ENCODE measurements at places on chromosomes 2 and 18.

GRCh38 chr2:172031536-172031935 is 31.8 kb downstream of the METAP1D start:
- DNase-seq, result no peak

- no peak for DNase-seq
Observed at GRCh38 chr18:12288403-12288755, 19.7 kb upstream of the TUBB6 start.

GRCh38 chr18:72013427-72013850 is 530.7 kb downstream of the CBLN2 start:
- DNase-seq, result no peak

- no peak for DNase-seq
Observed at GRCh38 chr2:216657086-216657855, 24.1 kb downstream of the IGFBP2 start.

DNA sequence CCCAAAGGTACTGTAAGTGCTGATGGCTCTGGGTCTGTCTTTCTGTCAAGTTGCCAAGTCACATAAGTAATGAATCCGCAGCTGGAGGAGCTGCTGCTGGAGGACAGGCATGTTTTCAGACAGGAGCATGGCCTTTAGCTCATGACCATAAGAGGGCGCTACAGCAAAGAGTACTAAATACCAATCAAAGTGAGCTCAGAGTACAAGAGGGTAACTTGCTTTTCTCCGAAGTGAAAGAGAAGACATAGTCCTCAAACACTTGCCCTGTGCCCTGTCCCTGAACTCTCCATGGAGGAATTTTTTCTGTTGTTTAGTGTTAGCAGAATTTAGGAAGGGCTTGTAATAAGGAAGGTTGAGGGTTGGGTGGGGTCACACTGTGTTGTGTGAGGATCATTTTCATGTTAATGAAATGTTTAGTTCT is 58.0 kb upstream of the EML6 start:
- DNase-seq, result no peak

DNA sequence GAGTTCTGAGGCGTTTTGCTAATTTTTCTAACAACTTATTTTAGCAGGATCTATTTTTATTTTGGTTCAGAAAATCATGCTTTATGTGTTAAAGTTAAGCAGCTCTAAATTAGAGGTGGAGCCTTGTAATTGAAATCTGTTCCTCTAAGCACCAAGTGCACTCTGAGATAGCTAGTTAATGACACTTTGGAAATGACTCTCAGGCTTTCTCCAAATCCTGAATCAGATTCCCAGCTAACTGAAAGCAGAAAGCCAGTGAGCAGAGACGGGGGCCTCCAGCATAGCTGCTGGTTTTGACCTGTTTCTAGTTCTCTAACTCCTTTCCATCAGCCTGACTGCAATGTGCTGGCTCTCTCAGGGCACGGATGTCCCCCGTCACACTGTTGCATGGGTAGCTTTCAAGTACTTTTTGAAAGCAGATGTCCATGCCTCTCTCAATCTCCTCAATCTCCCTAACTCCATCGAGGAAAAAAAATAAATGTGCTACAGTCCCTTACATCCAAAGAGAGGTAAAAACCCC is 326.5 kb downstream of the SATB2 start:
- no peak for DNase-seq

- DNase-seq, result no peak
Observed at GRCh38 chr2:165815299-165816141, 21.5 kb upstream of the GALNT3 start.

DNA sequence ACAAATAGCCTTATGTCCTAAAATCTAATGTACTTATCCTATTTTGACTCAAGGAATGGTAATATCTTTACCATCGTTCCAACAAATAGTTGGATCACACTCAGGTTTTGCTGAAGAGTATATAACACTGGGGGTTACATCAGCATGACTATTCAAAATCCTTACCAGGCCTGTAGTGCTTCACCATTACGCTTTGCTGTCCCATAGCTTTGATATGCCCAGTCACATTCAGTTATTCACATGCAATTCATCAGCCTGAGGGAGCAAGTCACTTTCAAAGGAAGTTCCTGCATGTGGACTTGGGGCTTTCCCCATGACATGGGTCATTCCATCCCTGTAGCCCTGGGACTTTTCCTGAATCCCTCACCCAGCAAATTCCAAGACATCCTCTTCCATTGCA is 39.6 kb downstream of the FTCDNL1 start:
- no peak for DNase-seq

DNA sequence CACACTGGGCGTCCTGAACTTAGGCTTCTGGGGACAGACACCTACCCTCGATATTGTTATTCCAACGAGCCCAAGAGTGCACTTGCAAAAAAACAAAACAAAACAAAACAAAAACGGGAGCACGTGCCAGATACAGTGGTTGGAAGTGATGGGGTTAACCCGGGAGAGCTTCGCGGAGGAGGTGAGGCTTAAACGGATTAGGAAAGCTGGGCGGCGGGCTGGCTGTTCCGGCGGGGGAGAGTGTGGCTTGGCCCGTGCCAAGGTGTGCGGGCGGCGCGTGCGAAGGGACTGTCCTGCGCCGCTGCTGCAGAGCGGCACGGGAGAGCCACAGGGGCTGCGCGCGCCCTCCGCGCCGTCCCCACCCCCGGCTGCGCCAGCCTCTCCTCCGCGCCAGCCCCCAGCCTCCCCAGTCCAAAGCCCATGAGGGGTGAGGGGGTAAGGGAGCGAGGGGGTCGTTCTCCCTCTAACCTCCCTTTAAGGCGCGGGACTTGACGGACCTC is 1.5 kb upstream of the SLC30A3 start:
- no peak for DNase-seq

GRCh38 chr2:121483021-121483420 is 47.7 kb upstream of the RNU4ATAC start:
- no peak for DNase-seq

DNA sequence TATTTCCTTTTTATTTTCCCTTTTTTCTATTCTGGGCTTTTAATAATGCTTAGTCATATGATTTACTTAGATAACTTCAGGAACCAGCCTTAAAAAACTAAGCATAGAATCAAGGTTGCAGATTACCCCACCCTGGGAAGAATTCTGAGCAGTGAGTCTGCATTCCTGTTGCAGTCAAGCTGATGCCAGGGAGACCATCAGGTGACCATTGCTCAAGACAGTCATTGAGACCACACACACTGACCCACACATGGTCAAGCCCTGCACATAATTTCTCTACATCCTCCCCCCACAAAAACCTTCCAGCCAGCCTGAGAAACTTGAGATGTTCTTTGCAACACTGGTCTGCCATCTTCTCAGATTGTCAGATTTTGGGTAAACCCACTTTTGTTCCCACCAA is 83.9 kb downstream of the SH3YL1 start:
- no peak for DNase-seq

- no peak for DNase-seq
Observed at GRCh38 chr2:218536804-218537494, 31.2 kb downstream of the USP37 start.

- no peak for DNase-seq
Observed at GRCh38 chr2:40451918-40452605, at the start of gene SLC8A1. Gene SLC8A1, minus strand, starts transcription at chr2:40452090.

All from stimulated activated CD4-positive, alpha-beta T cell treated with anti-CD3 and anti-CD28 coated beads, Interleukin-15, amount 100 ng/mL, for 48 hours (primary cell).